ENCODE measurements at places on chromosomes 11 and 22.
A peak's percentile ranks its signal among the peaks of the same experiment; 100 is the strongest.

DNA sequence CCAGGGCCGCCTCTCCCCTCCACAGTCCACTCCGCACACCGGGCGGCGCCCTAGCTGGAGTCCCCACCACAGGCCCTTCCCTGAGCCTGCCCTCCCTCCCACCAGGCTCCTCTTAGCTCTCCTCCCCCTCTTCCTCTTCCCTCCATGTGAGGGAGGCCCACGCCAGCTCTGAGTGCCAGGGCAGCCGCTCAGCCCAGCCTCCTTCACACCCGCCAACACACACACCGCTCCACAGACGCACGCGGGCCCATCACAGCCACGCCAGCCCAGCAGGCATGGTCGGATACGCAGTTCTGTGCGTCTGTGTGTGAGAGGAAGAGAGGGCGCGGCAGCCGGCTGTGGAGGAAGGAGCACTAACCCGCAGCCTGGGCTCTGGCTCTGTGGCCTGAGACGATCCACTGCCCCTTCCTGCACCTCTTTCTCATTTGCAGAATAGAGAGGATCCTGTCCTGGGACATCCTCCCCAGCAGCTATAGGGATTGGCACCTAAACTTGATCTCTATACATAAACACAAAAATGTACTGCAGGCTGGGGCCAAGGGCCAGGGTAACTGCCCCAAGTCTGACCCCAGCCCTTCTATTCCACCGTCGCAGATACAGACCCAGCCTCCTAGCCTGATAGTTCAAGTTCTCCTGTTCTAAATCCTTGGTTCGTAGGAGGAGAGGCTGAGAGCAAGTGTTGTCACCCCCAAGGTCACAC, 3.5 kb downstream of the CHRM4 start:
- peaks cover 35% of the 10 kb centered on the region for H3K27me3 ChIP-seq
- H3K36me3 ChIP-seq = no peaks in the 10 kb centered on the region
- no peak overlapping the region for H3K27ac ChIP-seq
- H3K4me3 ChIP-seq = no peak overlapping the region
- H3K4me1 ChIP-seq = no peaks in the 10 kb centered on the region
- no peak for DNase-seq

DNA sequence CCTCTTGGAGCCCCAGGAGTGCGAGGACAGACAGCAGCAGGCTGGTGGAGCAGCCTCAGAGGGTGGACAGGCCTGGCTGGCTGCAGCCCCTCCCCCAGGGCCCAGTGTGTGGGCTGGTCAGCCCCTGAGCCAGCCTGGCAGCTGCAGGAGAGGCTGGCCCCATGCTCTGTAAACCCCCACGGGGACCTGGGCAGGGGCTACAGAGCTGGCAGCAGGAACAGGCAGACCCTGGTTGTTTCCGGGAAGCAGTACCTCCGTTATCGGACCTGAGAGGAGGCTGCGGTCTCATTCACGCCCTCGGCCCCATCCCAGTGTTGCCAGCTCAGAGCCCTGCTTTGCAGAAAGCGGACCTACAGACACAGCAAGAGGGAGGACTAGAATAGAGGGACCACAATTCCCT, 38.5 kb upstream of the COMT start:
- no peak for DNase-seq
- H3K4me1 ChIP-seq = no peaks in the 10 kb centered on the region
- H3K27ac ChIP-seq = no peak overlapping the region
- no peaks in the 10 kb centered on the region for H3K36me3 ChIP-seq
- no peak overlapping the region for H3K4me3 ChIP-seq

DNA sequence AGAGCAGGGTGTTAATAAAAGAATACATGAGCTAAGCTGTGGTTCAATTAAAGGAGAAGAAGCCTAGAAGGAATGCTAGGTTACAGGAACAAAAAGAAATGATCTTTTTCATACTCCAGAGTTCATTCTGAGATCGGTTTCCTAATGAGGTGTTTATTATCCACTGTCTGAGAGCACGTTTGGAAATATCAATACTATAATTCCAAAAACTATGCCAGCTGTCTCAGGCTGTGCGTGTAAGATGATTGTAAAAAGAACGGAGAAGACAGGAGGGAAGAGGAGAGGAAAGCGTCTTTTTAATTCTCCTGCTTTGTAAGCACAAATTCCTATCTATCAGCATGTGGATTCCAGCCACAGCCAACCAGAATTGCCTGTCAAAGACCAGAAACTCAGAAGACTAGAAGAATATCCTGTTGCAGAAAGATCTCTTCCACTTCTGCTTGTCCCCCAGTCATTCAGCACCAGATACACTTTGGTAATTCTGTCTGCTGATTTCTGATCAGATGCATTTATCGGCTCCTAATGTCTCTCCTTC, 25.7 kb downstream of the APOL5 start:
- no peak overlapping the region for H3K4me3 ChIP-seq
- H3K36me3 ChIP-seq = peaks cover 65% of the 10 kb centered on the region
- DNase-seq = no peak
- H3K27me3 ChIP-seq = no peaks in the 10 kb centered on the region

DNA sequence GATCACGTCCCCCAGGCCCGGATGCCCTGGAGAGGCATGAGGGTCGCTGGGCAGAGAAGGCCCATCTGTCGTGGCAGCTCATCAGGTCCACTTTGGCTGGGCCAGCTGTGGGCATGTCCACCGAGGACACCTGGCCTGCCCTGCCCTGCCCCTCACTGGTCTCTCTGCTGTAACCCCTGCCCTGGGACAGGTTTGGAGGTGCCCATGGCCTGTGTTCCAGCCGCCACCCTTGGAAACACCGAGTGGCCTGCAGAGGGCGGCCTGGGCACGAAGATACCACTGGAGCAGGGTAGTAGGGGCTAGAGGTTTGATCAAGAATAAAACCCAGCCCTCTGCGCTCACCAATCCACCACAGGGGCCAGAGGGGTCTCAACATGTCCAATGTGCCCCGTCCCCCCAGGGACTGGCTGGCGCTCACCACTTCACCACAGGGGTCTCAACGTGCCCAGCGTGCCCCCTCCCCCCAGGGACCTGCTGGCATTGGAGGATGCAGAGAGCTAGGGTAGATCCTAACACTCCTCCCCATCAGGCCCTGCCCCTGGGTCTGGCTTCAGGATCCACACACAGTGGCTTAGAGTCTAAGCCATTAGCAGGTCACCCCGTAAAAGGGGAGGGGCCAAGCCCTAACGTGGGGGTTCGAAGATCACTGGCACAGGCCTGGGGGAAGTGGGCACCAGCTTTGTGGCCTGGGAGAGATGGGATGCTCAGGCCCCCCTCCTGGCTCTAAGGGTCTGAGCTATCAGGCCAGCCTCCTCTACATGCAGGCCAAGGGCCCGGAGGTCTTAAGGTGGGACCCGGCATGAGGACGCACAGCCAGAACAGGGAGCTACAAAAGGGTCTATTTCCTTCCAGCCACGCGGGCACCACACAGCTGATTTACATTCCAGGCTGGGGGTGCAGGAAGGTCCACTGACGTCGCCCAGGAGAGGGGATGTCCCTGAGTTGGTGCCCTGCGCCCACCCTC, 1.3 kb upstream of the HDAC10 start:
- H3K36me3 ChIP-seq = no peaks in the 10 kb centered on the region
- H3K4me3 ChIP-seq = no peak overlapping the region
- H3K27ac ChIP-seq = peak overlapping the region; percentile 80
- peak; percentile 89 for DNase-seq
- peaks cover 24% of the 10 kb centered on the region for H3K4me1 ChIP-seq

- no peaks in the 10 kb centered on the region for H3K36me3 ChIP-seq
- no peak overlapping the region for H3K27ac ChIP-seq
- H3K27me3 ChIP-seq = no peaks in the 10 kb centered on the region
- H3K4me1 ChIP-seq = no peaks in the 10 kb centered on the region
Measured at GRCh38 chr11:80873310-80873999, 1432.6 kb upstream of the TENM4 start.

GRCh38 chr22:20046730-20047129, 25.8 kb downstream of the TANGO2 start:
- H3K27me3 ChIP-seq = no peaks in the 10 kb centered on the region
- H3K36me3 ChIP-seq = no peaks in the 10 kb centered on the region
- H3K4me3 ChIP-seq = no peak overlapping the region
- no peak overlapping the region for H3K27ac ChIP-seq

- no peaks in the 10 kb centered on the region for H3K4me1 ChIP-seq
- no peak overlapping the region for H3K27ac ChIP-seq
- no peaks in the 10 kb centered on the region for H3K36me3 ChIP-seq
- DNase-seq = no peak
Measured at GRCh38 chr11:17525570-17525969, 18.6 kb downstream of the USH1C start.

DNA sequence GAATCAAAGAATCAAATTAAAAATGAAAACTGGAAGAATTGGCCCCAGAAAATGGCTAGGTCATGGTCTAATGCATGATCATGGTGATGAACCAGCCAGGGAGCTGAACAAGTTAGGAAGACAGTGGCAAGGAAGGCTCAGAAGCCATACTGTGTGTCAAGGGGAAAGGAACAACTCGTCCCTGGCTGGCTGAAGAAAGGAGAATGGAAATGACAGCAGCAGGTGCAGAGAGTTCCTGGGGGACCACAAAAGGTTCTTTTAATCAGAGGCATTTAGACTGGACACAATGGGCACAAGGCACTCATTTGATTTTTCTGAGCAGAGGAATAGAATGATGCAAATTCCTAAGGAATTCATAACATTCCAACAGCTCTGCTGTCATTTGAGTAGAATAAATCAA, 209.9 kb downstream of the LARGE1 start:
- H3K36me3 ChIP-seq = no peaks in the 10 kb centered on the region
- no peak overlapping the region for H3K27ac ChIP-seq
- H3K4me3 ChIP-seq = no peak overlapping the region
- no peaks in the 10 kb centered on the region for H3K27me3 ChIP-seq

GRCh38 chr11:76605338-76606074, 65.0 kb downstream of the LRRC32 start:
- no peaks in the 10 kb centered on the region for H3K4me1 ChIP-seq
- no peaks in the 10 kb centered on the region for H3K36me3 ChIP-seq
- H3K27me3 ChIP-seq = no peaks in the 10 kb centered on the region
- no peak for DNase-seq

GRCh38 chr11:57778318-57779037, 16.9 kb downstream of the CTNND1 start:
- H3K4me3 ChIP-seq = peak overlapping the region; percentile 15
- no peaks in the 10 kb centered on the region for H3K27me3 ChIP-seq
- peak overlapping the region; percentile 86 for H3K27ac ChIP-seq
- no peaks in the 10 kb centered on the region for H3K36me3 ChIP-seq
- H3K4me1 ChIP-seq = peaks cover 92% of the 10 kb centered on the region

GRCh38 chr11:64713016-64713707, 9.8 kb downstream of the NRXN2 start:
- H3K27me3 ChIP-seq = peaks cover 51% of the 10 kb centered on the region
- no peak overlapping the region for H3K27ac ChIP-seq
- H3K36me3 ChIP-seq = no peaks in the 10 kb centered on the region
- H3K4me3 ChIP-seq = peak overlapping the region; percentile 9
- DNase-seq = no peak

GRCh38 chr11:396948-397548, 3.0 kb downstream of the PKP3 start:
- H3K36me3 ChIP-seq = no peaks in the 10 kb centered on the region
- no peak overlapping the region for H3K27ac ChIP-seq

DNA sequence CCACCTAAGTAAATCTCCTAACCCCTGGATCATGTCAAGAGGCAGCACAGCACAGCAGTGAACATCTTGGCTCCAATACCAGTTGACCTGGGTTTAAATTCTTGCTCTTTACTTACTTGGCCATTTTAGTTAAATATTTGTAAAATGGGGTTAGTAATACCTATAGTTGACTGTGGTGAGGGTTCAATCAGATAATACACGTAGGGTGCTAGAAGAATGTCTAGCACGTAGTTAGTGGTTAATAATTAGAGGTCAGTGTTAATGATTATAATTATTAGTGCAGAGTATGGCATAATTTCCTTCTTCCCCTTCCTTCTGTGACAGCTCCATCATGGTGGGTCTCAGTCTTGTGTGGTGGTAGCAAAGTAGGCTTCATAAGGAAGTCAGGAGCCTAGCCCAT, 520.8 kb downstream of the INSC start:
- no peak overlapping the region for H3K27ac ChIP-seq
- no peaks in the 10 kb centered on the region for H3K27me3 ChIP-seq
- H3K4me1 ChIP-seq = no peaks in the 10 kb centered on the region
- no peaks in the 10 kb centered on the region for H3K36me3 ChIP-seq

- H3K36me3 ChIP-seq = no peaks in the 10 kb centered on the region
- no peaks in the 10 kb centered on the region for H3K27me3 ChIP-seq
- H3K4me3 ChIP-seq = no peak overlapping the region
Measured at GRCh38 chr11:70032943-70033710, 45.0 kb upstream of the ANO1 start.

- H3K36me3 ChIP-seq = no peaks in the 10 kb centered on the region
- peaks cover 5% of the 10 kb centered on the region for H3K4me1 ChIP-seq
- H3K4me3 ChIP-seq = no peak overlapping the region
- no peak for DNase-seq
- H3K27me3 ChIP-seq = no peaks in the 10 kb centered on the region
Measured at GRCh38 chr11:75589933-75590332, 27.9 kb downstream of the SERPINH1 start.

All from sigmoid colon (tissue), 7 donors.